ENCODE measurements at places on chromosomes 2 and 18.

GRCh38 chr2:188142636-188143295, 148.9 kb upstream of the GULP1 start:
- no peak for DNase-seq

DNA sequence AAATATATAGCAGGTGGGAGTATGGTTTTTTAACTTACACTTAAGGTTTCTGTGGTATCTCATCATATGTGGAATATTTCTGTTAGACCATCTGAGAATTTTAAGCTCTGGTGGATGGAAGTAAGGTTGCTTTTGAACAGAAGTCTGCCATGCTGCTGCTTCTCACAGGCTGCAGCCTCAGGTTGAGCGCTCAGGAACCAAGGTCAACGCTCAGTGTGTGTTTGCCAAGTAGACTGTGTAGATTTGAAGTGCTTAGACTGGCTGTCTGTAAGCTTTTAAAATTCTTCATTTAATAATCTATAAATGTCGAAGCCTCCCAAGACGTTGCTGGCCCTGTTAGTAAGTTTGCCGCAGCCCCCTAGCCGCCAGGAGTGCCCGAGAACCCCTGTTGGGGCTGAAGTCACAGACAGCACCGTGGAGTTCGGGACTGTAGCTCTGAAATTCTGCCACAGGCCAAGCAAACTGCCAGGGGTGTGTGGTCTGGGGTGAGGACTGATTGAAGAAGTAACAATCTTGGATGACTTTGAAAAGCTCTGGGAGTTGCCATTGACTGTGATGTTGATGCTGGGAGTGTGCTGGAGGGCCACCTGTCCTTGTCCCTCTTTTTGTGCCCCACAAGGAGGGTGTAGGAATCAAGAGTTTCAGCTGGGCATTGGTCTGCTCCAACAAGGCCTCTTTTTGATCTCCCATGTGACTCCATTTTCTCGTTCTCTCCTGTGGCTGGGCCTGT, 26.9 kb downstream of the INPP4A start:
- DNase-seq = no peak

GRCh38 chr18:40048886-40049650, 1906.0 kb upstream of the PIK3C3 start:
- DNase-seq = no peak

DNA sequence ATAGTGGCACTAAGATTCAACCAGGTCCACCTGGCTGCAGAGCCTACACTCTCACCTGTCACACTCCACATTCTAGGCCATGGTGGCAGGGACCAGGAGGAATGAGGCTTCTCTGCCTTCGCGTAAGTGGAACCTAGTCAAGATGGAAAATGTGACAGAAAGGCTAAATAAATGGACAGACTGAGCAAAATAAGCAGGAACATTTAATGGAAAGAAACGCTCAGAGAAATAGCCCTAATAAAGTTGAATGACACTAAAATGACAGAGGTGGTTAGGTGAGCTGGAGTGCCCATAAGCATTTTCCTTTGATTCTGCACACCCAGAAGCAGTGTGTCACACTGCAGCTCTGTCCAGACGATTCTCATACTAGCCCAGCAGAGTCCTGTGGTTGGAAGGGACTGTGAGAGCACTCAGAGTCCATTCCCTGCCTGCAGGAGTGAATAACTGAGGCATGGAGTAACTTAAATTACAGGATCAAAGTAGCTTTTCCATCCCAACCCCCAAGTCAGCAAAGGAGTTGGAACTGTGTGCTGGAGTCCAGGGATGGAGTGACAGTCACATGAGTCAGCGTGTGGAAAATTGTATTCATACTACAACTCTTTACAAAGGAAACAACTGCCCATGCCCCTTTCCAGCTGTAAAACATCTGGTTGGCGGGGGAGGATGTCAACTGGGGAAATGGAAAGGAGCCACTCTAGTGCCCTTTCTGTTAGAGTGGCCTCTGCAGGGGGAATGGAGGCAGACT, 105.4 kb upstream of the LGALSL start:
- no peak for DNase-seq

GRCh38 chr2:229553091-229553490, 161.3 kb downstream of the DNER start:
- DNase-seq = no peak

DNA sequence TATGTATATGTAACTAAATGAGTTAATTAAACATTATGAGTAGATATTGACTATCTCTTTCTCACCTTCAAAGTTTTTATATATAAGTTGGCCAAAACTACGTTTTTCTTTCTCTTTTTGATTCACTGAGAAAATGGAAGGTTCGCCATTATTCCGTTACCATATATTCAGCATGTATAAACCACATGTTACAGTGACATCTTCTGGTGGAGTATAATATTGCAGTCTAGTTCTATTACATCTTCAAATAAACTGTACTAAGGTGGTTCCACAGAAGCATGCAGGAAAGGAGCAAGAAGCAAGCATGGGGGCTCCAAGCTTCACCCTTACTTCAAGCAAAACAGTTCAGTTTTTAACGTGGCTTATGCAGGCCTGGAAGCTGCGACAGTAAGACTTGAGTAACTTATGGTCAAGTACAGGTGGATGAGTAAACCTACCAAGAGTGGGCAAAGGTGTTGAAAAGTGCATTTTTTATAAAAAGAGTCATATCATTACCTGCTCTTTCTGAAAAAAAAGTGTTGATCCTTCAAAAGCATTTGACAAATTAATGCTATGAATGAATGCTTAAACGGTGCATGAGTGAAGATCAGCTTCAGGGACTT, 129.8 kb upstream of the RAB6C start:
- no peak for DNase-seq

DNA sequence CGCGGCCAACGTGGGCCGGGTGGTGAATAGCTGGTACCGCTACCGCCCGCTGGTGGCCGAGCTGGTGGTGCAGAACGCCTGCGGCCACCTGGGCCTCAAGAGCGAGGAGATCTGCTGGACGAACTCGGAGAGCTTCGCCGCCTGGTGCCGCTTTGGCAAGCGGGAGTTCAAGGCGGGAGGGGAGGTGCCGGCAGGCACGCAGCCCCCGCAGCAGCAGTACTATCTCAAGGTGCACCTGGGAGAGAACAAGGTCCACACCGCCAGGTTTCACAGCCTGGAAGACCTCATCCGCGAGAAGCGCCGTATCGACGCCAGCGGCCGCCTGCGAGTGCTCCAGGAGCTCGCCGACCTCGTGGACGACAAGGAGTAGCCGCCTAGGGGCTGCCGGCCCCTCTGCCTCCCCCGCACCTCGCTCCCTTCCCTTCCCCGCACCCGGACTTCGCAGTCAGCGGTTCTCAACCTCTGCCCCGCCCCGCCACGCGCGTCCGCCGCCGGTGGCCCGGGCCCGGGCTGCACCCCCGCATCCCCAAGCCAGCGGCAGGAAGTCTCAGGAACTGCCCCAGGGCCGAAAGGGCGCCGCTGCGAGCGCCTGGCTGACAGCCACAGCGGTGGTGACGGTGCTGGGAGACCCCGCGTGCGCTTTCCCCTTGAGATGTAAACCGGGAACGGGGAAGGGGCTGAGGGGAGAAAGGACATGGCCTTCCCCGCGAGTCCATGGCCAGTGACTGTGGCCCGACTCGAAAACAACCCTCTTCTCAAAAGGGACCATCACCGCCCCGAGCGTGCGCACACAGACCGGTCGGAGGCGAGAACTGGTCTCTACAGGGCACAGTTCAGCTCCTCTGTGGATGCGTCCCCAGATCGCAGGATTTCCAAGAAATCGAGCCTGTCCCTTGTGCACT, 2.2 kb downstream of the LRATD1 start:
- no peak for DNase-seq

DNA sequence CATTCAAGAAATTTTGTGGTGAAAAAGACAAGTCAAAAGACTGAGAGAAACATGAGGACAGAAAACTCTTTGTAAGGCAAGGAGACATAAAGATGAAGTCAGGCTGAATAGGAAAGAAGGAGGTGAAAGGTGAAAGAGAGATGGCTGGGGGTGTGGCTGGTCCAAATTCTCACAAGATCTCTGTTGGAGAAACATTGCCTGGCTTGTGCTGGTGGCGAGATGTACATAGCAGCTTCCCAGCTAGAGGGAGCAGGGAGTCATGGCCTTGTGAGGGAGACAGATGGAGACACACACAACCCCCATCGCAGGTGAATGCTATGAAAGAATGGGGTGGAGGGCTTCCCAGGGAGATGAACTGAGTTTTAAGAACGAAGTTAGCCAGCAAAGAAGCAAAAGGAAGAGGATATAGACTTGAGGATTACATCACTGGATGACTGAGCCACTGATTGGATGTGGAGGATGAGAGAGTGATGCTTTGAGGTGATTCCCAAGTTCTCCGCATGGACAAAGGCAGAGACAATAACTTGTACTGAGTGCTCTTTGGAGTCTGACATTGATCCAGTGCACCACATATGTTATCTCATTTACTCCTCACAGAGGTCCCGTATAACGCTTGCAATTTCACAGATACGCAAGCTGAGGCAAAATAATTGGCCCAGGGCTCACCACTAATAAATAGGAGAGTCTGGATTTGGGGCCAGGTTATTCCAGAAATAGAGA, 3.7 kb upstream of the EMX1 start:
- DNase-seq = no peak

DNA sequence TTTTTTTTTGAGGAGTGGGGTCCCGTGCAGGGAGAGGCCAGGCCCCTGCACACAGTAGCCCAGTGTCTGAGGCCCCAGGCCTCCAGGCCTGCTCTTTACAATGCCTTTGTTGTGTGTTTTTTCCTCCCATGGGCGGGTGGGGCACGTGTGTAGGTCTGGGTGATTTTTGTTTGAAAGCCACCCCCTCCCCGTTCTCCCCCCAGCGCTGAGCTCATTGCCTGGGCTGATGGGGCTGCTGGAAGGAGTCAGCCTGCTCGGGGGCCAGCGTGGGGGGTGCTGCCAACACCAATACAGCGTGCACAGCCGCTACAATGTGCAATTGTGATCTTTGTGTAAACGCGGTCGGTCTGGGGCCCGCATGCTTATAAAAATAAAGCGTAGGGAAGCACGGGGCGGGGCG, 142.7 kb downstream of the DYSF start:
- no peak for DNase-seq

- no peak for DNase-seq
These were observed 54.2 kb downstream of the CERS6 start for GRCh38 chr2:168510125-168510756.

DNA sequence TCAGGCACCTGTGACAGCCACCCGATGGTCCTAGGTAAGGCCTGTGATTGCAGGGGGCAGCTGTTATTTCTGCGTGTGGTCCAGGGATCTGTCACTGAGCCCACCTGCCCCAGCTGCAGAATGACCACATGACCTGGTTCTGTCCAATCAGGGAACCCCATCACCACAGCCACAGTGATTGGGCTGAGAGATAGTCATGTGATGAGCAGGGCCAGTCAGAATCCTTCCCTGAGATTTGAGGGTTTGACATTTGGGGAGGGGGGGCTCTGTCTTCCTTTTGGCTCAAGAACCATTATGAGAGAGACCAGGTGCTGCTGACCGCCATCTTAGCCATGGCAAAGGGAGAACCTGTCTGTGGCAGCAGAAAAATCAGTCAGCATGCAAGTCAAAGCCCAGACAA, 147.2 kb downstream of the SMAD7 start:
- no peak for DNase-seq

GRCh38 chr18:48488388-48488850, 50.4 kb upstream of the CTIF start:
- no peak for DNase-seq

GRCh38 chr2:119700866-119701265, 21.9 kb downstream of the TMEM177 start:
- DNase-seq = no peak

- no peak for DNase-seq
These were observed 6.1 kb upstream of the ATG16L1 start for GRCh38 chr2:233245406-233245805.

GRCh38 chr2:77370511-77370910, 151.7 kb downstream of the LRRTM4 start:
- no peak for DNase-seq

GRCh38 chr2:160043265-160043664, 19.1 kb downstream of the PLA2R1 start:
- DNase-seq = no peak

DNA sequence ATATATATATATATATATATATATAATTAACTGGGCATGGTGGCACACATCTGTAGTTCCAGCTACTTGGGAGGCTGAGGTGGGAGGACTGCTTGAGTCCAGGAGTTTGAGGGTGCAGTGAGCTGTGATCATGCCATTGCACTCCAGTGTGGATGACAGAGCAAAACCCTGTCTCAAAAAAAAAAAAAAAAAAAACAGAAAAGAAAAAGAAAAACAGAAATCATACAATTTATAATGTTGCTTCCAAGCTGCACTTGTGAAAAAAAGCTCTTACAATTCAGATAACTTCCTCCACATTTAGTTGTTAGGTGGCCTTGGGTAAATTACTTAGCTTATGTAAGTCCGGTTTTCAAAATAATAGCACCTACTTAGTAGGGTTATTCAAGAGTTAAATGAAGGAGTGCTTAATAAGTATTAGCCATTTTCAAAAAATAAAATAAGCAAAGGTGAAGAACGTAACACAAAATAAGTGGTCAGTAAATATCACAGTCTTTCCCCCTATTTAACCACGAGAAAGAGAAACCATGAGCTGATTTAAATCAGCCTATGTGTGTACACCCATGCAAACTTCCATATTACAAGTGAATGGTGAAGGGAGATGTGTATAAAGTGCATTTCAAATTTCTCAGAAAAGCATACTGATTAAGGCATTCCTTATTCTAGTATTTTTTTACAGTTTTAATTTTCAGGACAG, 2.3 kb downstream of the WIPF1 start:
- no peak for DNase-seq

DNA sequence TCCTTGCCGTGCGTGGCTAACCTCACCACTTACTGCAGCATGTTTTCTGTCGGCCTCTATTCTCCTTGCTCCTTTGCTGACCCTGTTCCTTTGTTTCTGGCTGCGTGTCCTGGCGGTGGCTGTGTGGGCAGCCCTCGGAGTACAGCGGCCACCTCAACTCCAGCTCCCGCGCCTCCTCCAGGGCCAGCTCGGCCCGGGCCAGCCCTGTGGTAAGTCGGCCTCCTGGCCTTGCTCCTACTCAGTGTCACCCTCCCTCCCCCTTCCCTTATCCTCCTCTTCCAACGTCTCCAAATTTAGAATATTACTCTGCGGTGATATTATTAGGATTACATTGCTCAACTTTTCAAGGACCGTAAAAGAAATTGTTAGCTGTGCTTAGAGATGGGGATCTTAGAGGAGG, 59.5 kb upstream of the RBM44 start:
- DNase-seq = no peak

- peak; percentile 7 for DNase-seq
These were observed 552.8 kb upstream of the NRP2 start for GRCh38 chr2:205129531-205129930.

DNA sequence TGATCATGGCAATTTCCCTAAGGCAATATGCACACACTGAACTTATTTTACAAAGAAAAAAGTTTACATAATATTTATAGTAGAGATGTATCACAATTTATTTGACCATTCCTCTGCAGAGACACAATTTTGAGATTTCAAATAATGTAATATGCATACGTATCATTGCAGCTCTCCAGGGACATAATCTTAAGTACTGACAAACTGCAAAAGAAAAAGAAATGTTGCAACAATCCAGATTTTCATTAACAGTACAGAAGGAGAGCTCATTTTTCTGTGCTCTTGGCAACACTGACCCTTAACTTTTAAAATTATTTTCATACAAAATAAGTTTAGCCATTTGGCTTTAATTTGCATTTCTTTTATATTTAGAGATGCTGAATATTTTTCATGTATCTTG, 710.2 kb upstream of the SLC39A10 start:
- no peak for DNase-seq

All from CD8-positive, alpha-beta memory T cell (primary cell).